Thyroid gland (tissue), 4 donors: ENCODE measurements at places on chromosomes 13 and 19.
A peak's percentile ranks its signal among the peaks of the same experiment; 100 is the strongest.

DNA sequence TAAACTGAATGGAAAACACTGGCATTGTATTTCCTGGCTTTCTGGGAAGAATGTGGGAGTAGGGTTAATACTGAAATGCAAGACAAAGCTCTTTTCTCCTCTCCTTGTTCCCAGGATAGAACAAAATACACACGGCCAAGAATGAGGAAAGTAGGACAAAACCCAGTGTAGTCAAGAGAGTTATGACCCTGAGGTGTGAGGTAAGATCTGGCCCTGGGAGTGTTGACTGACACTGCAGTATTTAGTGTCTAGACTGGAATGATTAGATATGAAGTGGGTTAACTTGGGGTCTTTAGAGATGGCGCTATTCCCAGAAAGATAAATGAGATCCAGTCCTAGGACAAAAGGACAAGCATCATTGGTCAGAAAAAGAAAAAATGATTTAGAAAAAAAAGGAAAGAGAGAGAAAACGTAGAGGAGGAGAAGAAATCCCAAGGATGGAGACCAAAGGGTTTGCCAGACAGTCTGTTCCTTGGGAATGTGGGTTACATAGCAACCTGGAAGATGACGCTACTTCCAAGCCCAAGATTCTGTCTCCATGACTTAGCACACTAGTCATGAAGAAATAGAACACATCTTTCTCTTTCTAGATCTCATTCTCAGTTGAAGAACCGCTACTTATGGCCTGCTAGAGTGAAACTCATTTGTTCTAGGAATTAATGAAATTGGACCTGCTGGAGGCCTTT lies 543.6 kb upstream of the GPC6 start:
- no peak overlapping the region for H3K4me3 ChIP-seq
- H3K27me3 ChIP-seq, result no peaks in the 10 kb centered on the region
- H3K27ac ChIP-seq, result no peak overlapping the region
- DNase-seq, result no peak
- no peaks in the 10 kb centered on the region for H3K4me1 ChIP-seq
- H3K36me3 ChIP-seq, result no peaks in the 10 kb centered on the region

DNA sequence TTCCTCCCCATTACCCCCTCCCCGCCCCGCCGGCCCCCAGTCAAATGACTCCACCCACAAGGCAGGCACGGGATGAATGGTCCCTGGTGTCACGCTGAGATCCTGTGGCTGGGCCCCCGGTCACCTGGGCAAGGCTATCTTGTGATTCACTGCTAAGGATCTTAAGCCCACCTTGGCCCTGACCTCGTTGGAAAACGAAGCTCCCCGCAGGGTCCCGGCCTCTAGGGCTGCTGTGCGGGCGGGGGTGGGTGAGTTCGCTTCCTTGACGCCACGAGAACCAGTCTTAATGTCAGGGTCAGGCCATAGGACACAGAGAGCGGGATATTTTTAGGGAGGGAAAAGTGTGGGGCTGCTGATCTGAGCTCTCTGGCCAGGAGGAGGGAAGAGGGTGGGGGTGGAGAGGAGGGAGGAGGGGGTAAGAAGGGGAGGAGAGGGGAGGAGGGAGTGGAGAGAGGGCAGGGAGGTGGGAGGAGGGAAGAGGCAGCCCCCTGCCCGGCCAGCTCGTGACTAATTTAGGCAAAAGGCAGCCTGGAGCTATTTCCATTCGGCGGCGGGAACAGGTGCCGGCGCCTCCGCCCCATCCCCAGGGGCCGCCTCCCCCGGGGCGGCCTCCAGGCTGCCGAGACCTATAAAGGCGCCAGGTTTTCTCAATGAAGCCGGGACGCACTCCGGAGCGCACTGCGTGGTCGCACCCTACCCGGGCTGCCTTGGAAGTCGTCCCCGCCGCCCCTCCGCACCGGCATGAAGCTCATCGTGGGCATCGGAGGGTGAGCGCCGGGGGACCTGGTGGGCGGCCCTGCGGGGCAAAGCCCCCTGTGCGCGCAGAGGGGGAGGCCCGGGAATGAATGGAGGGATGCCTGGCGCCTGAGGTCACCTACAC lies at the start of gene NMRK2:
Gene NMRK2, plus strand, starts transcription at position 139 of the 880 bp plus-strand sequence. Its CDS starts 603 bp downstream, at position 742.
- H3K27ac ChIP-seq, result no peak within 1 kb of the TSS
- no peaks in the 10 kb centered on the region for H3K36me3 ChIP-seq
- no peak for DNase-seq

GRCh38 chr13:90675129-90675528 lies 672.4 kb upstream of the MIR17HG start:
- H3K36me3 ChIP-seq, result no peaks in the 10 kb centered on the region
- no peak for DNase-seq
- no peaks in the 10 kb centered on the region for H3K27me3 ChIP-seq
- no peak overlapping the region for H3K4me3 ChIP-seq

DNA sequence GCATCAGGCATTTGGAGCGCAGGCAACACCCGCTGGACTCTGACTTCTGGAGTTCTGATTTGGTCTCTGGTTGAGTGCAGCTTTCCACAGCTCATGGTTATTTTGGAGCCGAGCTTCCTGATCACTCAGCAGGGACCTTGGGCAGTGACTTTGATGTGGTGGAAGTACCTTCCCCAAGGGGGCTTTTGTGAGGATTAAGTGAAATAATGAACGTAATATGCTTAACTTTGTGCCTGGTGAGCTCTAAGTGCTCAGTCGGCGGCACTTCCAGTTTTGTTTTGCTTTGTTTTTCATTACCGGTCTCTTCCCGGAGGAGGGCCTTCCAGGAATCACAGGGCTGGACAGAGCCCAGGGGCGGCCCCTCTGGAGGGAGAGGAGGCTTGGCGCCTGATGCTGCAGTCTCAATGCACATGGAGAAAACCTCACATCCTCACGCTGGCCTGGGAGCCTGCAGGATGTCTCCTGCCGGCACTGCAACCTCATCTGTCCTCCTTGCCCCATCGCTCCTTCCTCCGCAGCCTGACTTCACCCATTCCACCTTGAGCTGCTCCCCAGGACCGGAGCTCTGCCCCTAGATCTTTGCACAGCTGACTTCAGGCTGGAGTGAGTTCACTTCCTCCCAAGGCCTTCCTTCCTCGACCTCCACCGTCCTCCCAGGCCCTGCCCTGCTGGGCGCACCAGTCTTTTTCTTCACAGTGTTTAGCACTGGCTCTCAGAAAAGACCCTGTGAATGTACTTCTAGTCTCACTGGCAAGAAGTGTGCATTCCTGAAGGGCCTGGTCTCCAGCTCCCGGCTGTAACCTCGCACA lies 1.5 kb downstream of the PLEKHF1 start:
- DNase-seq, result peak; percentile 68
- H3K36me3 ChIP-seq, result no peaks in the 10 kb centered on the region
- peak overlapping the region; percentile 81 for H3K27ac ChIP-seq
- H3K27me3 ChIP-seq, result no peaks in the 10 kb centered on the region
- H3K4me1 ChIP-seq, result peaks cover 26% of the 10 kb centered on the region
- H3K4me3 ChIP-seq, result peak overlapping the region; percentile 93
